Subcutaneous preadipocyte (primary cell): ENCODE measurements at places on chromosomes 11 and 22. TPM values are rescaled to one million over a fixed set of nuclear protein-coding genes. Genes with fewer than 3 reads are reported as not detected.

The RAG2 gene
- not detected in 2 replicates for total RNA-seq

The IFITM10 gene
- 0.73 and 2.2 TPM in 2 replicates for total RNA-seq

The PDGFB gene
- 0.37 TPM in 1 of 2 replicates, not detected in the other for total RNA-seq

The SCT gene
- not detected in 2 replicates for total RNA-seq
